ENCODE measurements at places on chromosomes 2 and 18.

GRCh38 chr2:14552818-14553217 lies 79.7 kb upstream of the LRATD1 start:
- no peak for DNase-seq

GRCh38 chr2:15163326-15163725 lies 397.8 kb downstream of the NBAS start:
- DNase-seq, result no peak

GRCh38 chr2:123958011-123958410 lies 67.1 kb upstream of the CNTNAP5 start:
- DNase-seq, result no peak

- no peak for DNase-seq
These were observed 194.0 kb downstream of the NDUFA10 start for GRCh38 chr2:239831001-239831731.

GRCh38 chr2:11406267-11406957 lies 59.5 kb downstream of the E2F6 start:
- no peak for DNase-seq

- no peak for DNase-seq
These were observed 20.6 kb downstream of the SCYGR5 start for GRCh38 chr2:227687189-227687588.

GRCh38 chr2:64652231-64653108 lies 1.2 kb downstream of the SERTAD2 start:
- no peak for DNase-seq

GRCh38 chr18:75324686-75325257 lies 102.7 kb downstream of the SMIM21 start:
- no peak for DNase-seq
